ENCODE measurements at places on chromosomes 16 and 17. TPM values are rescaled to one million over a fixed set of nuclear protein-coding genes. Genes with fewer than 3 reads are reported as not detected.

- no peaks in the 10 kb centered on the region for H3K36me3 ChIP-seq
- no peaks in the 10 kb centered on the region for H3K27me3 ChIP-seq
- no peak overlapping the region for H3K27ac ChIP-seq
- H3K4me3 ChIP-seq: no peak overlapping the region
- no peak for DNase-seq
- H3K4me1 ChIP-seq: no peaks in the 10 kb centered on the region
Observed at GRCh38 chr16:15899538-15900100, 11.2 kb upstream of the CEP20 start.

DNA sequence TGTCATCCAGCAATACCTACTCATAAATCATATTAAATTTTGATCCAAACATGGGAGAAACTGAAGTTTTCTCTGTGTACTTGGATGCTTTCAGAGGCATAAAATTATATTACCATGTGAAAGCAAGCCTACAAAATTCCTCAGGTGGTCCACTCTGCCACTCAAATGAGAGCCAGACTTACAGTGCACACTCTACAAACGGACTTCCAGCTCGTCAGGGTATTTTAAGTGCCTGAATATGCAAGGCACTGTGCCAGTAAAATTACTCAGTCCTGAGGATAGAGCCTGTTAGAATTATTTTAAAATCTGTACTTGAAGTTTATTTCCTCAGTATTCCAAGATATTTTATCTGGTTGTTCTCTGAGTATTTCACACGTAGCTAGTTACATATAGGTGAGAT, 54.5 kb downstream of the TENT4B start:
- H3K4me1 ChIP-seq: peaks cover 6% of the 10 kb centered on the region
- H3K36me3 ChIP-seq: no peaks in the 10 kb centered on the region
- no peak for DNase-seq
- no peak overlapping the region for H3K27ac ChIP-seq

DNA sequence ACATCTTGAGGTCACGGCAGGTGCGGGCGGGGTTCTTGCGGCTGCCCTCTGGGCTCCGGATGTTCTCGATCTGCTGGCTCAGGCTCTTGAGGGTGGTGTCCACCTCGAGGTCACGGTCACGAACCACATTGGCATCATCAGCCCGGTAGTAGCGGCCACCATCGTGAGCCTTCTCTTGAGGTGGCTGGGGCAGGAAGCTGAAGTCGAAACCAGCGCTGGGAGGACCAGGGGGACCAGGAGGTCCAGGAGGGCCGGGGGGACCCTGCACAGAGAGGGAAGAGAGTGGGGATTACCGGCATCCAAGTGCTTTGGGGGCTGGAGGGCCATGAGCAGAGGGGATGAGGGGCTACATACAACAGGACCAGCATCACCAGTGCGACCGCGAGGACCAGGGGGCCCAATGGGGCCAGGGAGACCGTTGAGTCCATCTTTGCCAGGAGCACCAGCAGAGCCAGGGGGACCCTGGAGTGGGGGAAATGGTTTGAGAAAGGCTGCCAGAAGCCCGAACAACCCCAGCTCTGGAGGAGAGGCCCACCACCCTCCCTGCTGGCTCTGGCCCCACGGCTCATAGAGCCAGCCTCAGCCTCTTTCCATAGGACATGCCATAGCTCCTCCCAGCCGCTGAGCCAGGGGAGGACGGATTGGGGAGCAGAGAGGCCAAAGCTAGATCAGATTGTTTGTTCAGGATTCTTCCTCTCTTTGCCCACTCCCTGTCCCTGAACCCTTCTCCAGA, 14.6 kb downstream of the COL1A1 start:
- peaks cover 4% of the 10 kb centered on the region for H3K36me3 ChIP-seq
- no peaks in the 10 kb centered on the region for H3K4me1 ChIP-seq
- H3K4me3 ChIP-seq: no peak overlapping the region
- H3K27ac ChIP-seq: peak overlapping the region; percentile 22

DNA sequence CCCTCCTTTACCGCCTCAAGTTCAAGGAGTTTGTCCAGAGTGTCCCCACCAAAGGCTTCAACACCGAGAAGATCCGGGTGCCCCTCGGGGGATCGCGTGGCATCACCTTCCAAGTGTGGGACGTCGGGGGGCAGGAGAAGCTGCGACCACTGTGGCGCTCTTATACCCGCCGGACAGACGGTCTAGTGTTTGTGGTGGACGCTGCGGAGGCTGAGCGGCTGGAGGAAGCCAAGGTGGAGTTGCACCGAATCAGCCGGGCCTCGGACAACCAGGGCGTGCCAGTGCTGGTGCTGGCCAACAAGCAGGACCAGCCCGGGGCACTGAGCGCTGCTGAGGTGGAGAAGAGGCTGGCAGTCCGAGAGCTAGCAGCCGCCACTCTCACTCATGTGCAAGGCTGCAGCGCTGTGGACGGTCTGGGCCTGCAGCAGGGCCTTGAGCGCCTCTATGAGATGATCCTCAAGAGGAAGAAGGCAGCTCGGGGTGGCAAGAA, 1.1 kb downstream of the ARL4D start:
- H3K27ac ChIP-seq: no peak overlapping the region
- DNase-seq: peak; percentile 58
- no peaks in the 10 kb centered on the region for H3K27me3 ChIP-seq

TLCD2 gene
- 10.0 TPM for total RNA-seq

FBXL16 gene
- 0.18 TPM for total RNA-seq

HYDIN gene
- 4.2 TPM for total RNA-seq

DNA sequence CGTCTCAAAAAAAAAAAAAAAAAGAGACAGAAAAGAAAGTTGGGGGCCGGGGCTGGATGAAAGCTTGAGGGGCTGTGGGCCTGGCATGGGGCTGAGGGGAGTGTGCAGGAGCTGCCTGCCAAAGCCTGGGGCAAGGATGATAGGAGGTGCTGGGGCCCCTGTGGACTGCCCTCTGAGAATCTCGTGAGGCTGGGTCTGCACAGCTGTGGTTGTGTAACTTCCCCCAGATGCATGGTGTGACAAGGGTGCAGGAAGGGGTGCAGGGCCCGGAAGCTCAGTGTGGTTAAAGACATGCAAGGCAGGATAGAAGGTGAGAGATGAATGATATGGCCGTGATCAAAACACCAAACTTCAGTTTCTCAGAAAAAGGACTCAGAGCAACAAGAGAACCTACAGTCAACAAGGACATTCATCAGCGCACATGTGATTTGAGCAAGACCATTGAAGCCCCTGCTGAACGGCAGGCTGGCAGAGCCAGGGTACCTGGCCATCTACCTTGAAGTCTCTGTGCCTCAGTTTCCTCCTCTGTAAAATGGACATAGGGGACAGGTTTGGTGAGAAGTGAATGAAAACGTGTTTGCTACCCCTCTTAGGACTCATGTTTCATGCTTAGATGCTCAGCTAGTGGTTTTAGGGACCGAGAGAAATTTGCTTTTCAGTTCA, 9.6 kb downstream of the IL32 start:
- no peaks in the 10 kb centered on the region for H3K27me3 ChIP-seq
- no peak overlapping the region for H3K27ac ChIP-seq
- H3K4me3 ChIP-seq: no peak overlapping the region
- no peak for DNase-seq

CDRT15L2 gene
- total RNA-seq: not detected

GRCh38 chr17:76920364-76921139, 52.3 kb downstream of the MGAT5B start:
- no peak overlapping the region for H3K4me3 ChIP-seq
- no peaks in the 10 kb centered on the region for H3K27me3 ChIP-seq
- no peaks in the 10 kb centered on the region for H3K36me3 ChIP-seq
- H3K4me1 ChIP-seq: no peaks in the 10 kb centered on the region
- no peak overlapping the region for H3K27ac ChIP-seq

VASN gene
- total RNA-seq: 67.0 TPM

PRRT2 gene
- total RNA-seq: 10.9 TPM

SLC5A2 gene
- total RNA-seq: 0.65 TPM

MT1A gene
- 82.2 TPM for total RNA-seq

XYLT1 gene
- total RNA-seq: 15.0 TPM

DNA sequence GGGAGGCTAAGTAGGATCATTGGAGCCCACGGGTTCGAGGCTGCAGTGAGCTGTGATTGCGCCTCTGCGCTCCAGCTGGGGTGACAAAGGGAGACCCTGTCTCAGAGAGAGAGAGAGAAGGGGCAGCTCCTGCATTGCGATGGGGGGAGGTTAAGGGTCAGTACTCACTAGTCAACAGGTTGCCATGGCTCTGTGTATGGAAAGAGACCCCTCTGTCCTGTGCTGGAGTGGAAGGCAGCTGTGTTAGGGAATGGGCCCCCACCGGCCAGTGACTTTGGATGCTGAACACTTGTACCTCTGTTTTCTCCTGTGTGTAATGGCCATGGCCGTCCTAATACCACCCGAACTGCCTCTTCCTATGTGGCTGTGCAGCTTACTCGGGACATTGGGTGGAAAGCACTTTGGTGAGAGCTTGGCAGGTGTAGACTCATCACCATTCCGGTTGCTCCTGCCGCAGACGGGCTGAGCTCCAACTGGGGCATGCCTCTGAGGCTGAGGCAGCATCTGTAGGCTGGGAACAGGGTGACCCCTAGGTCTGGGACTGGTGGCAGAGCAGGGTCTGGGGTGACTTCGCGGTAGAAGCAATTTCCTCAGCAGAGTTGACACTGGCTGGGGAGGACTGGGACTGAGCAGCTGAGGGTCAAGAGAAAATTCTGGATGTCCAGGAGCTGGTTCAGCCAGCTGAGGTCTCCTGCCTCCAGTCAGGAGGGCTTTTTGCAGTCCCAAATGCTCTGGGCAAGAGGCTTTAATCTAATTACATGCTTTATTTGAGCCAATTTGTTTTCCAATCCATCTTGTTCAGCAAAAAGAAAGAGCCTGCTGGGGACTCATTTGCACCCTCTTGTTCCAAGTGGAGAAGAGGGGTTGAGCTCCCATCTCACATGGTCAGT, 184.5 kb downstream of the NTN1 start:
- no peaks in the 10 kb centered on the region for H3K4me1 ChIP-seq
- H3K27me3 ChIP-seq: no peaks in the 10 kb centered on the region
- H3K36me3 ChIP-seq: no peaks in the 10 kb centered on the region

DNA sequence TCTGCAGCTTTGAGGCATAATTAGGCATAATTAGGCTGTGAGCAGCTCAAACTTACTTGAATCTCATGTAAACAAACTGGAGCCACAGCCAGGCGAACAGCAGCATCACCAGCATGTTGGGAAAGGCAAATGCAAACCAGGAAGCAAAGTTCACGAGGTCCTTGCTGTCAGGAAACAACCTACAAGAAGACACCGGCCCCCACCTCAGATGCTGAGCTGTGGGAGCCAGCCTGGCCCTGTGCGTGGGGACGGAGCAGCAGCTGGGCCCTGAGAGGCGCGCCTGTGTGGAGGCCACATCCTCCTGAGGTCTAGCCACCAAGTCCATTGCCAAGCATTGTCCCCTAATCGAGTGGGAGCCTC, 12.2 kb downstream of the SLC13A5 start:
- H3K36me3 ChIP-seq: no peaks in the 10 kb centered on the region
- no peaks in the 10 kb centered on the region for H3K27me3 ChIP-seq
- peak; percentile 63 for DNase-seq

TMEM92 gene
- total RNA-seq: 0.94 TPM

MAF gene
- total RNA-seq: 62.8 TPM

DNA sequence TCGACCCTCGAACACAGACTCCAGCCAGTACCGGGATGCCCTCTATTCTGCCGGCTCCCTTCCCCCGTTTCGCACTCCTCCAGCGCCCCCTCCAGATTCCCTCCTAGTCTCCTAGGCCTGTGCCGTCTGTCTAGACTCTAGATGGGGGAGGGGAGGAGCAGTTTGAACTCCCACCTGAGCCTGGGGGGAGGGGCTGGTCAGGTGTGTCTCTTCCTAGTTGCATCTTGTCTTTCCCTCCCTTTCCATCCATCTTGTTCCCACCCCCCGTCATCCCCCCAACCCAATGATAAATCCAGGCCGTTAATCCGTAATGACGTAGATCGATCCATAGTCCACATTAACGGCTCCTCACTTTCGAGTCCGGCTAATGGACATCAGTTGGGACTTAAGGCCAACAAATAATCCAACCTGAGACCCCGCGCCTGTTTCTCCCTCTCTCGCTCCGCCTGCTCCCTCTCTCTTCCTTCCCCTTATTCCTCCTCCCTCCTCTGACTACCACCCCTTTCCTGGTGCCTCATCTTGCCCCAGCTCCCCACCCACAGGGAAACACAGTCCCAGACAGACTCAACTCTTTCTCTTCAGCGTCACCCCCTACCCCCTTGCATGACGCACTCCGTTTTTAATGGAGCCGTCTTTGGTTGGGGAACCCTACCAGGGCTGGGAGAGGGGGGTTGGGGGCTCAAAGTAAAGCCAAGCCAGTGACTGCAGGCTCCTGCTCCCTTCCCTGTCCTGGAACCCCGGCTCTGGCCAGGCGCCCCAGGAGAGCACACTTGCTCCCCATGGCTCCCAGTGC, 3.4 kb upstream of the HOXB5 start:
- H3K36me3 ChIP-seq: no peaks in the 10 kb centered on the region
- peak overlapping the region; percentile 54 for H3K4me3 ChIP-seq
- DNase-seq: no peak
- H3K27ac ChIP-seq: no peak overlapping the region
- H3K27me3 ChIP-seq: no peaks in the 10 kb centered on the region

DOC2B gene
- total RNA-seq: 35.3 TPM

GRCh38 chr16:539901-540530, 12.5 kb downstream of the CAPN15 start:
- H3K27me3 ChIP-seq: no peaks in the 10 kb centered on the region
- H3K4me3 ChIP-seq: no peak overlapping the region
- no peak for DNase-seq

DNA sequence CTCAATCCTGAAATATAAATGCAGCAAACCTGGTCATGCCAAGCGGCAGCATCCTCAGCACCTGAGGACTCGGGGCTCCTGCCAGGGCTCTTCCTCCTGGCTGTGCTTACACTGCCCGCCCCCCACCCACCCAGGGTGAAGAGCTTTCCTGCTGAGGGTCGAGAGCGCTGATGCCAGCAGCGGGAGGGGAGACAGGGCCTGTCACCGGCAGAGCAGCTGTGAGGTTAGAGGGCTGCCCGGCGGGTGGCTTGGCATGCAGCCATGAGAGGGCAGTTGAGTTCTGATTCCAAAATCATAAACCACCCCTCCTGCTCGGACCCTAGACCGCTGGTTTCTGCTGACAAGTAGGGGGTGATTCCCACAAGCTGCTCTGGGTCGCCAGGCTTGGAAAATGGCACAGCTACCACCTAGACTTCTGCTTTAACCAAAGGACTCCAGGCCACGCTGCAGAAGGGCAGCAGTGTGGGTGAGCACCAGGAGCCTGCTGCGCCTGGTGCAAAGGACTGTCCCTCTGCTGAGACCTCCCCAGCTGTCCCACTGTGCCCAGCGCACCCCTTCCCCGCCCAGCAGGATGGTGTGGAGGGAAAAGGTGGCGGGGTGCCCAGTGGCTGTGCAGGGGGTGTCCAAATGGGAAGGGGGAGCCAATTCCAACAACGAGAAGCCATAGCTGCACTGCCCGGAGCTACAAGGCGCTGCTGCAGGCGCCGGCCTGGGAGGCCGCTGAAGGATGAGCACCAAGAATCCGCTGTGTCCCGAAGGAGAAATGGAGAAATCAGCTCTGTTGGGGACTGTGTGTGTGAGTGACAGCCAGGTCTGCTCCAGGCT, 26.6 kb downstream of the MXRA7 start:
- no peaks in the 10 kb centered on the region for H3K27me3 ChIP-seq
- no peak overlapping the region for H3K4me3 ChIP-seq
- no peak overlapping the region for H3K27ac ChIP-seq
- no peaks in the 10 kb centered on the region for H3K4me1 ChIP-seq
- no peaks in the 10 kb centered on the region for H3K36me3 ChIP-seq

ABCC12 gene
- not detected for total RNA-seq

All from aorta (tissue), 5 donors.